ENCODE measurements at places on chromosomes 6 and 20.

GRCh38 chr6:116536216-116536621 lies 9.3 kb downstream of the TRAPPC3L start:
- peak; percentile 70 for DNase-seq

DNA sequence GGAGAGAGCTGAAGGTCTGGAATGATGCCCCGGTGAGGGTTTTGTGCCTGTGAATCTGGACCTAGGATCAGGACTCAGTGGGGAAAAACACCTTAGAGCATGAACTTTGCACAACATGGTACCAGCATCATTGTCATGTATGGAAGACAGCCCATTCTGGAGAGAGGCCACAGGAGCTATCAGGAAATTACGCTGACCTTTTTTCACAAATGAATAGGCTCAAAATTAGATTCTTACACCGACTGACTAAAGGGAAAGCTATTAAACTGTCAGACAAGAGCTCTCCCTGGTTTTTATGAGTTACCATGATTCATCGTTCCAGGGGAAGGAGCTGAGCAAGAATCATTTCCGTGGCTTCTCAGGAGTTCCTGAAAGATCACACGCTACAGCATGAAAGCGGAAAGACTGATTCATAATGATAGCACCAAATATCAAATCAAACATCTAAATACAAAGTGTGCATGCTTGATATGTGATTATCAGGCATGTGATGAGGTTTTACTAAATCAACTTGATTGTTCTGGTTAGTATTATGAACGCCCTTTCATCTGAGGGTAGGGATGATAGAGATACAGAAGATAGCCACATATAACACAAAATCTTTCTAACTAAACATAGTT lies 224.9 kb upstream of the SMLR1 start:
- peak; percentile 99 for DNase-seq

- peak; percentile 19 for DNase-seq
These were observed 3.9 kb upstream of the PHF20 start for GRCh38 chr20:35767683-35768481.

GRCh38 chr20:38109591-38110524 lies 55.2 kb downstream of the TGM2 start:
- peak; percentile 99 for DNase-seq

GRCh38 chr6:156687789-156688619 lies 89.2 kb upstream of the ARID1B start:
- peak; percentile 26 for DNase-seq

GRCh38 chr20:20207872-20208271 lies 155.5 kb downstream of the CFAP61 start:
- no peak for DNase-seq

GRCh38 chr6:147347882-147348575 lies 143.8 kb downstream of the STXBP5 start:
- DNase-seq: no peak

DNA sequence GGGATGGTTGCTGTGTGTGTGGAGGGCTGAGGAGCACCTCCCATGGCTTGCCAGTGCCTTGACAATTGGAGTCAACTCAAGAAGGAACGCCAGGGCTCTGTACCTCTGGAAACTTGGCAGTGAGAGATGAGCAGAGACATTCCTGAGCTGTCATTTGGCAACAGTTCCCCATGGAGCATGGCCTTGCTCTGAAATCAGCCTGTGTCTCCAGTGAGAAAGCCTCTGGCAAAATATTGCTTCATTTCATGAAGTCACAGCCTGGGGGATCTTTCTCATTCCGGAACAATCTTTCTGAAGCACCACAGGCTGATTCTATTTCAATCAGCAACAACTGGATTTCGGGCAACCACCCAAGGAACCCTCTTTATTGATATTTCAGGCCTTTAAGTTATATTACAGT lies 52.2 kb upstream of the FNDC1 start:
- peak; percentile 11 for DNase-seq

DNA sequence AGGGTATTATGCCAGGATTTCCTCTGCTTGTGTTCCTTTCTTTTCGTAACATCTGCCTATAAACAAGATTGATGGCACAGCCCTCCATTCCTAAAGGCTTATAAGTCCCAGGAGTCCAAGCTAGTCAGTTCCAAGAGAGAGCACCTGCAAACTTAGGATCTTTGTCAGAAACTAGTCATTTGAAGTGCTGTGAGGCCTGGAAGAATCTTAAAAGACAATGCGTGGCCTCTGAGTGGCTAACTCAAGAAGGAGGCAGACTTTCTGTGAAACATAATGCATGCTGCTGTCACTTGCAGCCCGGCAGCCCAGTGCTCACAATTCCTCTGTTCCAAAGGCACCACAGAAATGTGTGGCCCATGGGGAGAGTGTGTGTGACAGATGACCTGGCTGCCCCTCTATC lies 135.0 kb upstream of the SUPT3H start:
- DNase-seq: no peak

DNA sequence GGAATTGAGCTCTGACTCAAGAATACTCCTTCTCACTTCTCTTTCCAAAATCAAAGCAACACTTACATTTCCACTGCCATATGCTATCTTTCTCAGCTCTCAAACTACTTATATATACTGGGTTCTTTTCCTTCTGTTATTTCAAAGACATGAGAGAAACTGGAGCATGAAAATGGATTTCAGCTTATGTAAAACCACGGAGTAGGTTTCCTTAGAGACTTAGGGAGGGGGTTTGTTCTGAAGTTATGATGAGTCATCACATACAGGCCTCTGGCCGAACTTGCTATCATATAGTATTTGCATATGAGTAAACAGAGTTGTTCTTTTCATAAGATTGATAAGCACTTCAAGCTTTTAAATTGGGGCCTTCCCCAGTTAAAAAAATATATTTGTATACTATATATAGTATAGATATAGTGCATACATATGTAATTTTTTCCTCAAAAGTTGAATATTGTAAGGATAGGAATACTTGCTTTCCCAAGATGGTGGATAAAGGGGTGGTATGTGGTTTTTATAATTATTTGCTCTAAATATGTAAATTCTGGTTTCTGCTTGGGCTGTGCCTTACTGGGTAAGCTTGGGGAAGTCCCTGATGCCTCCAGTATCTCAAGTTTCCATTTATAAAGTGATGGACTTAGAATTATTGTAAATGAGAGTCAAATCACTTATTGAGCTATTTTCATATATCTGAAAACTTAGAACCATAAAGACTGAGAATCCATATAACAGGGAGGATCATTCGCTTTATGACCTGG lies 273.9 kb downstream of the RFPL4B start:
- DNase-seq: peak; percentile 63

- DNase-seq: peak; percentile 19
These were observed 6.7 kb upstream of the ATXN1 start for GRCh38 chr6:16767765-16768476.

DNA sequence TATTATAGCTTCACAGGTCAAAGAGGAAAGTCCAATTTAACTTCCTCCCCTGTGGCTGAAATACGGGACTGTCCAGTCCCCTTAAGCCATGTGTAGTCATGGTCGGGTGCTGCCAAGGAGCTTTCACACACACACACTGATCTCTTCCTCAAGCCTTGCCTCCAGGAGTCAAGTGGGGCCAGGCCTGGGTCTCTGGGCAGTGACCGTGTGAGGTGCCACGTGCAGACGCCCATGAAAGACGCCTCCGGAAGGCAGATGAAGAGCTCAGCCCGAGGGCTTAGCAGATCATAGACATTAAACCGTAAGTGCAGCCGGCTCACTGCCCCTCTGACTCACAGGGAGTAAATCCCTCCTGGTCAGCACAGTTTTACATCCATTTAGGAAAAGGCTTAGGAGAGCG lies 4.2 kb downstream of the GABRR2 start:
- DNase-seq: no peak

- no peak for DNase-seq
These were observed 15.3 kb downstream of the TRPC4AP start for GRCh38 chr20:35077341-35077740.

DNA sequence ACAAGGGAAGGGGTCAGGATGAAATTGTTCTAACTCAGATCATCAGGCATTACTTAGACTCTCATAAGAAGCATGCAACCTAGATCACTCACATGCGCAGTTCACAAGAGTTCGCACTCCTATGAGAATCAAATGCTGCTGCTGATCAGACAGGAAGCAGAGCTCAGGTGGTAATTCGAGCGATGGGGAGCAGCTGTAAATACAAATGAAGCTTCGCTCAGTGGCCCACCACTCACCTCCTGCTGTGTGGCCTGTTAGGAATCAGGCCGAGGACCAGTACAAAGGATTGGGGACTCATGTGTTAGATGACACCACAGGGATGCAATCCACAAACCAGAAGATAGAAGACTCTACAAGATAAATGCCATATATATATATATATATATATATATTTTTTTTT lies 31.5 kb upstream of the TOP1 start:
- DNase-seq: no peak

- no peak for DNase-seq
These were observed 274.7 kb downstream of the CDKAL1 start for GRCh38 chr6:20808924-20809323.

DNA sequence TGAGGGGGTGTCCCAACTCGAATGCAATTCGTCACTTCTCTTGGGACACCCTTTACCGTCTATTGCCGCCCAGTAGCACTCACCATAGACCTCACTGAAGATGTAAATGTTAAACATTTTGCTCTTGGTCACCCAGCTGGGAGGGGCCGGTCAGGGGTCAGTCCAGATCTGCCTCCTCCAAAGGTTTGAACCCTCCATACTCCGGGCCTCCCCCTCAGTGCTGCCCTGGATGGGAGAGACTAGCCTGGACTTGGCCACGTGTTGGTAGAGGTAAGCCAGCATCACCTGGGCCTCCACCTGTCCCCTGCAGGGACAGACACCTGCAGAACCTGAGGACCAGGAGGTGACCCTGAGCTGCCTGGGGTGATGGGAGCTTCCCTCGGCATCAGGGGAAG lies 5.0 kb upstream of the MYT1 start:
- DNase-seq: no peak

DNA sequence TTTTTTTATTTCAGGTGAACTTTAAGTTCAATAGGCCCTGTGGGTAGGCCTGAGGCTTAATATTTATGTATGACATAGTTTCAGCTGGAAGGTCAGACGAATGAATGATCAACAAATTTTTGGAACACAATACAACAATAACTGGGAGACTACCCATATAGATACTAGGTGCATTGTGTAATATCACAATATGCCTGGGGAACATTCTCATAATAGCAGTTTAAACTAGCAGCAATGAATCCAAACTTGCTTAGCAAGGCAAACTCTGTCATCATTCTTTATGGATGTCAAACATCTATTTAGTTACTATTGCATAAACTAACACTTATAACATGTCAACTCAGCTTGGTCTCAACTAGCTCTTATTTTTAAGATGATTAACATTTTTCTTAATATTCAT lies 49.3 kb downstream of the ELOVL4 start:
- no peak for DNase-seq

DNA sequence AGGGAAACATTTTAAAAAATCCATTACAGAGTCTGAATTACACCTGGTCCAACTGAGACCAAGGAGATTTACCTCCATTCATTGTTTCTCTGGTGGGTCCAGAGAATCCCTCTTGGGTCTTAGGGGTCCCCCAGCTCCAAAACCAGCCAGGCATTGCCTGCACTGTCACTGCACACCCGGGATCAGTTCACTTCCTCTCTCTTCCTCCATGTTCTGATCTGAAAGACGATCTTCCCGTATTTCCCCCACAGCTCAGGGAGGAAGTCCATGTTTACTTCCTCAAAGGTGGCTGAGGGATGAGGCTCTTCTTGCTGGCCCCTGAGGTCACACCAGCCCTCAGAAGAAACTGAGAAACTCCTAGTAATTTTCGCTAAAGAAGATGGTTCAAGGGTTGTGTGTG lies 159.7 kb downstream of the BMP7 start:
- DNase-seq: no peak

DNA sequence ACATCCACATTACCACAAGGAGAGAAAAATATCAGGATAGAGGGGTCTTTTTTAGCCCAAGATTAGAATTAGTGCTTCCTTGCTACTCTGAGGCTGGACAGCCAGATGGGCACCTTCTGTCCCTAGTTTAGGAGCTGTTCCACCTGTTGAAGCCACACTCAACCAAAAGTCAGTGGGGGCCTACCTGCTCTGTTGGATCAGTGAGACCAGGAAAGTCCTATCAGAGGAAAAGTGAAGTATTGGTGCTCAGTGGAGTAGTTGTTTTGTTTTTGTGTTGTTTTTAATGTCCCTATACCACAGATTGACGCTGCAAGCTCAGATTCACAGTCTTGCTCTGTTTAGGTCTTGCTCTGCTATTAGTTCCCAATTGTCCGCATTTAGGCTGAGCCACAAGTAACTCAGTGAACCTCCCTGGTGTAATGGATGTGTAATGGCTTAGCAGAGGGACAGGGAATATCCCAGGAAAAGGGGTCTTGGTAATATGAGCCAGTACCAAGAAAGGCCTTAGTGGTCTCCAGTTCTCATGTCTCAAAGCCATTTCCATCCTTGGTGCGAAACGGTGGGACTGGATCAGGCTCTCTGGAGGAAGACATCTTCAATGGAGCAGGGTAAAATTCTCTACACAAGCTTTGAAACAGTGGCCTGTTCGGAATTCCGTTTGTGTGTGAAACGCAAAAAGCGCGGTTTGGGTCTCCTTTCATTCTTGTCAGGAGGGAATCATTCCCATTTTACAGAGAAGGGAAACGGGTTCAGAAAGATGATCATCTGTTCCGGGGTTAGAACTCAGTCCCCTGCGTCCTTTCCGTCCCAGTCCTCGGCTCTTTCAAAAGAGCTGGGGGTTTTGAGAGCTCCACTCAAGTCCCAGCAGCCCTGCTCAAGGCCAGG lies 631 bp upstream of the PABPC1L start:
- no peak for DNase-seq

DNA sequence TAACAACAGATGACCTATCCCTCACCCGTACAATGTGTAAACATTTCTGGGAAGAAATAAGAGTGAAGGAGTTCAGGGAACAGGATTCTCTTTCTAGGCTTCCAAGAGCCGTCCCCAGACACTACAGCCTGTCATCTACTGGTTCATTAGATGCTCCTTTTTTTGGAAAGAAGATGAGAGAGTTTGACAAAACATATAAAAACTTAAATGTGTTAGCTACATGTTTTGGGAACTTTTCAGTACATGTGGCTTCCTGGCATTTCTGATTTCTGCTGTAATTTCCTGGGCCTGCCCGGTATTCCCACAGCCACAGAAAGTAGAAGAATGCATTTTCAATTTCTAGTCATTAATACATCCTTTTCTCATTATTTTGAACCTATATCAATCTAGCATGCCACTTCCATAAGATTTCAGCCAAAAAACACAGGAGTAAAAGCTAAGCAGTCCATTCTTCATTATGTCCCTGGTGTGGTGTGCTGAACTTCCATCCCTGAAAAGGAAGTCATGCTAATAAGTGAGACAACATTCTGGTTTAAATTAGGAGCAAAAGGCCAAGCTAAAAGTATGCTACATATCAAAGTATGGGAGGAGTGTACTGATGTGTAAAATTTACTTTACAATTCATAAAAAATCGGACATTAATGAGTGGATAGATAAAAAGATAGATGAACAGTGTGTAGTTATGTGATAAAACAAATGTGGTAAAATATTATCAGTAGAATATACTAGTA lies 198.2 kb downstream of the WDR27 start:
- peak; percentile 67 for DNase-seq

- DNase-seq: peak; percentile 77
These were observed 2.1 kb downstream of the MYLIP start for GRCh38 chr6:16130932-16131387.

All from fibroblast of skin of right quadriceps (primary cell).